ENCODE measurements at places on chromosomes 16 and 17.
A peak's percentile ranks its signal among the peaks of the same experiment; 100 is the strongest.

- no peak for DNase-seq
Measured at GRCh38 chr16:80040814-80041213, 440.3 kb upstream of the MAF start.

- DNase-seq: no peak
Measured at GRCh38 chr17:36728030-36728991, 126.9 kb downstream of the MRM1 start.

DNA sequence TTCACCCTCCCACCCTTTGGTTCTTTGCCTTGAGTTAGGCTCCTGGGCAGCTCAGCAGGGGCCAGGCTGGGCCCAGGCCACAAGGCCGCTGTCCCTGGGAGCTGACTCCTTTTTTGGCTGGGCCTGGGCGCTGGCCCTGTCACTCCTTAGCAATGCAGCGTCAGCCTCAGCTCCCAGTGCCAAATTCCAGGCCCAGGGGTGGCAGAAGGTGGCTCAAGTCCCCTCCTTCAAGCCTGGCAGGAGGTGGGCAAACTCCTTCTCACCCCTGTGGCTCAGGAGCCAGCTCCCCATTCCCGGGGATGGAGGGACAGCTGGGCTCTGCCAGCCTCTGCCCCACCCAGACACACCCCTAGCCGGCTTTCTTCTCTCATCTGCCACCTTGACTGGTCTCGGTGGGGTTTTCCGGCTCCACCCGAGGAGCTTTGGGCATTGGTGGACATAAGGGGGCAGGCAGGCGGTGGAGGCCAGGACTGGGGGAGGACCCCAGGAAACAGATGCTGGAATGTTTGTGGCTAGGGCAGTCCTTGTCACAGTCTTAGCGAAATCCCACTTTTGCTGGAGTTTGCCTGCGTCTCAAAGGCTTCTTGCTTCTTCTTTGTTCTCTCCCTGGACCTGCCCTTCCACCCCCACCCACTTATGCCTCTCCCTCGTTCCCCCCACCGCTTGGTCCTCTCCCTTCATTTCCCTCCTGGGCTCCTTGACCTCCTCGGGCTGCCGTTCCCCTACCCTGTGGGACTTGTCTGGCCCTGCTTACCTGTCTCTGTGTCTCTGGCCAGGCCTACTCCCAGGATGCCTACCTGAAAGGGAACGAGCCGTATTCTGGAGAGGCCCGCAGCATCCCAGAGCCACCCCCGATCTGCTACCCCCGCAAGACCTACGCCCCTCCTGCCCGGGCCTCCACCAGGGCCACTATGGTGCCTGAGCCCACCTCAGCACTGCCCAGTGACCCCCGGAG is 37.4 kb downstream of the ARHGAP23 start:
- no peak for DNase-seq

DNA sequence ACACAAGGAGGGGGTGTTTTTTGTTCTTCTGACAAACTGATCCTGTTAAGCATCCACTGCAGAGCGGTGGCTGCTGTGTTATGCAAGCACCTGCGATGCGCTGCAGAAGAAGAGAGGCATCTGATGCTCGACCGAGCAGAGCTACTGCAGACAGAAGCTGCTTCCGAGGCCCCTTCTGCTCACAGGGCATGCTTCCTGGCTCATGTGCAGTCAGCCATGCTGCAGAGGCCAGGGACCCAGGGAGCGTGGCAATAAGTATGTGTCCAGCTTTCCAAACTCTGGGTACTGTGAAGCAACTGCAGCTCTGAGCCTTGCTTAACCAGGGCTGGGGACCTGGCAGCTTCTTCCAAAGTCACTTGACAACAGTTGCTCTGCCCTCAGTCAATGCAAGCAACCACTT is 448.6 kb upstream of the RBFOX1 start:
- no peak for DNase-seq

DNA sequence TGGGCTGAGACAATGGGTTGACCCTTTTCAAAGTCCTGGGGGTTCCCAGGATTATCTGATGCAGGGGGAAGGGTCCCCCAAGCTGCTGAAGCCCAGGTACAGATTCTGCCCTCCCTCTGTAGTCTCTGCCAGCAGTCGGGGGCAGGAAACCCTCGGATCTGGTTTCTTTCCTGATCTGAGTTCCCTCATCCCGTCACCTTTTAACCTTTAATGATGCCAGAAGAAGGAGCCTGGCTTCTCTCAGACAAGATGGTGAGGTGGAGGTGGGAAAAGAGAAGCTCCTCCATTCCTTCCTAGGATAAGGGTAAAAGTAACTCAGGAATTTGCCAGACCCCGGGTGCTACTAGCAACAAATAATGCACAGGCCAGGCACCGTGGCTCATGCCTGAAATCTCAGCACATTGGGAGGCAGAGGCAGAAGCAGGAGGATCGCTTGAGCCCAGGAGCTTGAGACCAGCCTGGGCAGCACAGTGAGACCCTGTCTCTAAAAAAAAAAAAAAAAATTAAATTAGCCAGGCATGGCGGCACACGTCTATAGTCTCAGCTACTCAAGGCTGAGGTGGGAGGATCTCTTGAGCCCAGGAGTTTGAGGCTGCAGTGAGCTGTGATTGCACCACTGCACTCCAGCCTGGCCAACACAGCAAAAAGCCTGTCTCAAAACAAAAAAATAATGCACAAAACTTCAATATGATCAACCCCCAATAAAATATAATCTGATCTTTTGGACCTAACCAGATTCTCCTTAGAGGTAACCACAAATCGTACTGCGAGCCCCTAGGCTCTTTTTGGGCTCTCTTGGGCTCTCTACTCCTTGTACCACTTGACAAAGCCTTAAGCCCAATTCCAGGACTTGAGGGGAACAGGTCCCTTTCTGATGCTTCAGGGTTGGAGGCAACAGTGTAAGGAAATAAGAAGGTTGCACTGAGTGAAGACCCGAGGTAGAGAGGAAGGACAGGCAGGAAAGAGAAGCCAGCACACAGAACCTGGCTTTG is 5.7 kb downstream of the CDC42EP4 start:
- no peak for DNase-seq

- no peak for DNase-seq
Measured at GRCh38 chr17:60602871-60603270, 2.9 kb downstream of the PPM1D start.

DNA sequence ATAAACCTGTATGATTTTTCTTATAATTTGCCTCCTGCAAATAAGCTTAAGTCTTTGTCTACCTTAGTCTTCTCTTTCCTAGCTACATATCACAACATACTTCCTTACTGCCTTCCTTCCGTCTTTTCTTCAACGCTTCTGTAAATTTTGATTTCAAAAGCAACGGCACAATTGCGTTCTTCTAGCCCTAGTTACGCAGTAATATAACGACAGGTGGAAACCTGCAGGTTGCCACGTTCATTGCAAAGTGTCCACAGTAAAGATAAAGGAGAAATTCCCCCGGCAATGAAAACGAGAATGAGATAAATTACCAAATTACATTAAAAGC is 546 bp upstream of the PSMD7 start:
- no peak for DNase-seq

DNA sequence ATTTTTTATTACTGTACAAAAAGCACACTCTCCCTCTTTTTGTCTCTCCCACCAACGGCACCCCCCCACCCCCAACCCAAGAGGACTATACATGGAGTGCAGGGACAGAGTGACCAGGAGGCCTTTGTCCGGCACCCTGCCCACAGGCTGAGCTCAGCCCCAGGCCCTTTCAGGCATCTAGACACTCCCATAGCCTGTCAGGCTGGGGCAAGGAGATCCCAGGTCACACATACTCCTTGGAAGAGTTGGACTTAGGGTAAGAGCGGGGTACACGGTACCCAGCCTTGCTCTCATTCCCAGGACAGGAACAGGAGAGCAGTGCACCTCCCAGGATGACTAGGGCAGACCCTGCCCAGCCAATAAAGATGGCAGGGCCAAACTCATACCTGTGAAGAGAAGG is 2.1 kb downstream of the CLDN7 start:
- no peak for DNase-seq

GRCh38 chr16:17296431-17296830 is 174.3 kb downstream of the XYLT1 start:
- peak; percentile 53 for DNase-seq

GRCh38 chr17:35906926-35907637 is 23.5 kb downstream of the RDM1 start:
- DNase-seq: no peak

- no peak for DNase-seq
Measured at GRCh38 chr17:72142614-72143013, 21.8 kb downstream of the SOX9 start.

DNA sequence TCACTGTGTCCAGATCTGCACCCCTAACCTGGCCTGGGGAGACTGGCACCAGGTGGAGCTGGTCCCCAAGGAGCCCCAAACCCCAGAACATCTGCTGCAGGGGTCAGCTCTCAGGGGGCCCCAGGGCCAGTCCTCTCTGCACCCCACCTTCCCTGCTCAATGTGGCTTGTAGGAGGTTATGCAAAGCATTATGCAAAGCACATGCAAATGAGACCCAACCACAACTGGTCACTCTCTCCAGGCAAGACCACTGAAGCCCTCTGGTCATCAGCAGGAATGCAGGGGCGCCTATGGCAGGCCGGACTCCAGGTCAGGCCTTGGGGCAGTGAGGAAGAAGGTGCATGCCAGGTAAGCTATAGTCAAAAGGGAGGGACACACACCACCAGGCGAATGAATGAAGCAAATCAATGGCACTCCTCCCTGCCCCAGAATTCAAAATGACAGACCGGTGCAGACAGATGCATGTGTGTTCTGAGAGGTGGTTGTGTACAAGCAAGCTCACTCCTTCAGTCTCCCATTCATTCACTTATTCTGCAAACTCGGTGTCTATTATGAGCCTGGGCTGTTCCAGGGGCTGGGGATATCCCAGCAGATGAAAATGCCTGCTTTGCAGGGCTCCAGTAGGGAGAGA is 48.0 kb downstream of the TMEM235 start:
- no peak for DNase-seq

- no peak for DNase-seq
Measured at GRCh38 chr16:17387256-17387655, 83.5 kb downstream of the XYLT1 start.

DNA sequence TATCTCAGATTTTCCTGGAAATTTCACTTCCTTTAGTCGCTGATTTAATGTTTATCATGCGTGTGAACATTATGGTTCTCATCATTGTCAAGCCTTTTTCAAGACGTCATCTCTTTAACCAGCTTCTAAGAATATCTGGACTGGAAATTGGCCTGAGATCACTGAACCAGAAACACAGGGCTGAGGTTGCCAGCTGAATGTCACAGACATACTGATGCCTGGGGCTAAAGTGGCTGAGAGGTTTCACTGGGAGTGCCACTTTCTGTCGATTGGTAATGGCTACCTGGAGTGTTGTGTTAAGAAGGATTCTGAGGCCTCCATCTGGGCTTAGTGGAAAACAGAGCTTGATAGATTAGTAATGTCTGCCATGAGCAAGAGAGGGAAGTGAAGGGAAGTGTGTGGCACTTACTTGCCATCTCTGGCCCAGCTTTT is 54.2 kb downstream of the CRISPLD2 start:
- DNase-seq: no peak

GRCh38 chr17:58808609-58809563 is 53.2 kb downstream of the PPM1E start:
- no peak for DNase-seq

- DNase-seq: no peak
Measured at GRCh38 chr17:7705269-7706255, 560 bp downstream of the EFNB3 start.

- no peak for DNase-seq
Measured at GRCh38 chr17:81957691-81958432, 3.1 kb downstream of the NOTUM start.

DNA sequence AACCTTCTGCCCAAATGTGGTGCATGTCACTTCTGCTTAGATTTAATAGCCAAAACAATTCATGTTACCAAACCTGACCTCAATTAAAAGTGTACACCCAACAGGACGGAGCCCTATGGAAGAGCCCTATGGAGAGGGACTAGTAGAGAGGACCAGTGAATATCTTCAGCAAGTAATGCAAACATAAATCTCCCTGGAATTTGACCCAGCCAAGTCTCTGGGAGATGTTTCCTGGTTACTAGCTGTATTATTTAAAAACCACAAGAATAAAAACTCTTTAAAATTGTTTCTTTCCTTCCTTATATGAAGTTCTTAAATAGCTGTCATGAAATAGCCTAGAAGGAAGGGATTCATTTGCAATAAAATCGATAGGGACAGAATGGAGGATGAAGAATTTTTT is 255.8 kb downstream of the CDH11 start:
- DNase-seq: no peak

DNA sequence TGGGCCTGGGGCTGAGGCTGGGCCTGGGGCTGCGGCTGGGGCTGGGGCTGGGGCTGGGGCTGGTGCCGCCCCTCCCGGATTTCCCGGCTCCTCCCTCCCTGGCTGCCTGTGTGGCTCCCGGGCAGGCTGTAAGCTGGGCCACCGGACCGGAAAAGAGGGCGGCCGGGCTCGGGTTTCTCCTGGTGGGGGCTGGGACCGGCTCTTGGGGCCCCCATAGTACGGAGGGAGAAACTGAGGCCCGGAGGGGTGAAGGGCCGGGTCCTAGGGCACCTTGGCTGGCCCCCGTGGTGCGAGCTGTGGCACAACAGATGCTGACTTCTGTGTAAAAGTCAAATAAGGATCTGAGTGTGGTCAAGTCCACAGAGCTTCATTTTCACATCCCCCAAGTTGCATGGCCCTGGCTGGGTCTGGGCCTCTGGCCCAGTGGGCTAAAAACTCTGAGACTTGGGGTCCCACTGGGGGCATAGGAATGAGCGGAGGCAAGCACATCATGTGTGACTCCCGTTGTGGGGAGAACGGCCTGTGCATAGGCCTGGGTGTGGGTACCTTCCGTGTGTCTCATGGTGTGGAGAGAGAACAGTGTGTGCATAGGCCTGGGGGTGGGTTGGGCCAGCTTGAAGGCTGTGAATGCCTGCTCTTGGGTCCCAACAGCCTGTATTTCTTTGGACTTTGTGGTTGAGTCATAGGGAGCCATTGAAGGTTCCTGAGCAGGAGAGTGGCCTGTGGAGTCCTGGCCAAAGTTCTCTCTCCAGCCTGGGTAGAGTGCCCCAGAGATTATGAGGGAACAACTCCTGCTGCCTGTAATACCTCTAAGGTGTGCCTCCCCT is 123.9 kb upstream of the CIBAR2 start:
- DNase-seq: no peak

- DNase-seq: no peak
Measured at GRCh38 chr16:12925026-12925800, 23.8 kb downstream of the SHISA9 start.

DNA sequence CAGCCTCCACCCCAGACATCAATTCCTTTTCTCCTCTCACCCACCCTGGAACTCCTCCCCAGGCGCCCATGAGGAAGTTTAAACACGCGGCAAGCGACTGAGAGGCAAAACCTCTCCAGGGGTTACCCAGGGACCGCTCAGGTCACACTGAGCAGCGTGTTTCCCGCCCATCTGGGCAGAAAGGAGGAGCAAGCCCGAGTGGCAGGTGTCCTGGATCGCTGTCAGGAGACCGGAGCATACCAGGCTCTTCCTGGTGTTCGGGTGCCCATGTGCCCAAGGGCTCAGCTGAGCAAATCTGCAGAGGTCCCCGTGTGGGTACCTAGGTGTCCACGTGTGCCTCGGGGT is 491 bp downstream of the SLC25A19 start:
- peak; percentile 32 for DNase-seq

GRCh38 chr17:42803074-42803883 is 4.6 kb downstream of the CNTD1 start:
- DNase-seq: no peak

- no peak for DNase-seq
Measured at GRCh38 chr17:33086041-33086440, 94.4 kb downstream of the SPACA3 start.

GRCh38 chr17:335691-336090 is 16.9 kb downstream of the RPH3AL start:
- no peak for DNase-seq

Data from D721Med (cell line).